ENCODE measurements at places on chromosomes 6 and 20. TPM values are rescaled to one million over a fixed set of nuclear protein-coding genes. Genes with fewer than 3 reads are reported as not detected.

DNA sequence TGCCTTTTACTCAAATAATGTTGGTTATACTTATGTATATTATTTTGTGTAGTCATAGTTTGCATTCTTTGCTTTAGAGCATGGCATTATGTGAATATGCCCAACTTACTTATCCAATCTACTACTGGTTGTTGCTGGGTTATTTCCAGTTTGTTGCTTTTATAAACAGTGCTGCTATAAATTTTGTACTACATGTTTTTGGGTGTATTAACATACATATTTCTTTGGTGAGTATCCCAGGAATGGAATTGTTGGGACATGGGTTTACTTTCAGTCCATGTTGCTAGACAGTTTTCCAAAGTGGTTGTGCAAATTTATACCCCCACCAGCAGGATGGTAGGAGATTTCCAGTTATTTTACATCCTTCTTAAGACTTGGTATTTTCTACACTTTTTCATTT, 157.1 kb upstream of the THEMIS start:
- H3K4me3 ChIP-seq = no peak overlapping the region
- no peaks in the 10 kb centered on the region for H3K36me3 ChIP-seq
- DNase-seq = no peak
- H3K27me3 ChIP-seq = no peaks in the 10 kb centered on the region
- H3K4me1 ChIP-seq = no peaks in the 10 kb centered on the region

DNA sequence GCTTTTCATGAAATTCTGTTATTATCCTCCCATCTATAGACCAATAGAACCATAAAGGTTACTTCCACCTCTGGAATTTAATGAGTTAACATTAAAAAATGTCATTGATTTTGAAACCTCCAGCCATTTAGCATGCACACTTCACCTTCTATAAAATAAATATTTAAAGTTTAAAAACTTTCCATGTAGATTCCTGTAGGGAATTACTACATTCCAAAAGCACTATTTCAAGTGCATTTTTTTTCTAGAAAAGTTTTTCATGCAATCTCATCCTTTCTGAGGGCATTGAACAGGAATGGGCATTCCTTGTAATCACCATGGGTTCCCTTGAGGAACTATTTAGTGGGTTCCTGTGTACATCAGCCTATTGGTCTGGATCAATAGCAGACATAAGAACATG, 253.8 kb upstream of the RIN2 start:
- no peaks in the 10 kb centered on the region for H3K4me1 ChIP-seq
- no peak overlapping the region for H3K4me3 ChIP-seq
- no peak overlapping the region for H3K27ac ChIP-seq
- no peaks in the 10 kb centered on the region for H3K27me3 ChIP-seq
- H3K36me3 ChIP-seq = no peaks in the 10 kb centered on the region

DNA sequence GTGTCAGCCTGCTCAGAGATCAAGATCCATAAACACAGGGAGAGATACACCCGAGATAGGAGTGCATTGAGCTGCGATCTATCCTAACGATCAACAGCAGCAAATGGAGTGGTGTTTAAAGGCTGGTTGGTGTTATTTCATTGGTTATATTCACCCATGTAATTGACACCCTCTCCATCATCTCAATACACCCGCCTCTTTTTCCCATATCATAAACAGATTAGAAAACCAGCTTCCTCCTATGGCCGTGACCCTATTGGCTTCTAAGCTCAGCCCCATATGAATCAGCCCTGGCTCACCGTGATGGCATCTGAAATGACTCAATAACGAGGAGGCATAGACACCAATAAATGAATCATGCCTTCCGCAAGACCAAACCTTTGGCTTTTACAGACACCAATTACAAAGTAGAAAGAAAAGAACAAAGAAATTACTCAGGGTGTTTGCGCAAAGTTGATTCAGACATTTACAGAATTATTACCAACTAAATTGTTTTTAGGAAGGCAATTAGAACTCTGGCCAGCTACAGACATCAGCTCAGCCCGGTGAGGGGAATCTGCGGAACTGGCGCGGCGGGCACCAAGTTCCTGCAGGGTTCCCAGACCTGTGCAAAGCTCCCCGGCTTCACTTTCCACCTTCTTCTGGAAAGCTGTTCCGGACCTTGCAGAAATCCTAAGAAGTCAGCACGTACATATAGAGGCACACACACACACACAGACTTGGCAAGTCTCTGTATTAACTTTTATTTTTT, 11.5 kb downstream of the PMEPA1 start:
- no peaks in the 10 kb centered on the region for H3K27me3 ChIP-seq
- peaks cover 42% of the 10 kb centered on the region for H3K4me1 ChIP-seq
- peak overlapping the region; percentile 66 for H3K27ac ChIP-seq
- DNase-seq = peak; percentile 99
- peaks cover 6% of the 10 kb centered on the region for H3K36me3 ChIP-seq
- H3K4me3 ChIP-seq = peak overlapping the region; percentile 64

DNA sequence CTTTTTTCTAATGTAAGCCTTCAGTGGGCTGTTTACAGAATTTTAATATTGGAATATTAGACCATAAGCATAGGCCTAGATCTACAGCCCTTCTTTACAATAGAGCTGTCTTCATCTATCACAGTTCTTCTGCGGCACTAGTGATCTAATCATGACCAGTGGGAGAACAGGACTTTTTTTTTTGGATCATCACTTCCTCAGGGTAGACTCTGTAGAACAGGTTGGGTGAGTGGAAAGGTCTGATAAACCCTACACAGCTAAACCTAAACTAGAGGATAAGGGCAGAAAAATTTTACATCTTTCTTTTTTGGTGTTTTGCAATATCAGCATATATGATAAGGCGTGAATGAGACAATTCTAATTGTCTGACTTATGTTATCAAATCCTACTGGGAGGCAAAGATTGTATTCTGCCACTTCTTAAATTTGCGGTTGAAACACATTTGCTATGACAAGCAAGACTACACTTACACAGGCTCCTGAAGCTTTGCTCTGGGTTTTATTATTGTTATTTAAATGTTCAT, 52.2 kb downstream of the GOPC start:
- H3K36me3 ChIP-seq = peaks cover 42% of the 10 kb centered on the region
- H3K27ac ChIP-seq = no peak overlapping the region
- peaks cover 23% of the 10 kb centered on the region for H3K4me1 ChIP-seq
- no peak overlapping the region for H3K4me3 ChIP-seq
- no peak for DNase-seq

- no peak for DNase-seq
- no peak overlapping the region for H3K27ac ChIP-seq
- peaks cover 6% of the 10 kb centered on the region for H3K36me3 ChIP-seq
- H3K4me1 ChIP-seq = no peaks in the 10 kb centered on the region
Measured at GRCh38 chr20:42567409-42567808, 622.3 kb downstream of the PTPRT start.

- no peak overlapping the region for H3K27ac ChIP-seq
- H3K27me3 ChIP-seq = peaks cover 51% of the 10 kb centered on the region
- H3K4me3 ChIP-seq = no peak overlapping the region
- no peak for DNase-seq
- peaks cover 7% of the 10 kb centered on the region for H3K4me1 ChIP-seq
Measured at GRCh38 chr6:167150941-167151549, 6.7 kb downstream of the GPR31 start.

GRCh38 chr6:117497237-117497636, 14.8 kb downstream of the DCBLD1 start:
- H3K4me3 ChIP-seq = peak overlapping the region; percentile 67
- H3K4me1 ChIP-seq = peaks cover 54% of the 10 kb centered on the region
- peak overlapping the region; percentile 98 for H3K27ac ChIP-seq
- no peak for DNase-seq
- H3K27me3 ChIP-seq = no peaks in the 10 kb centered on the region
- H3K36me3 ChIP-seq = peaks cover 10% of the 10 kb centered on the region

DNA sequence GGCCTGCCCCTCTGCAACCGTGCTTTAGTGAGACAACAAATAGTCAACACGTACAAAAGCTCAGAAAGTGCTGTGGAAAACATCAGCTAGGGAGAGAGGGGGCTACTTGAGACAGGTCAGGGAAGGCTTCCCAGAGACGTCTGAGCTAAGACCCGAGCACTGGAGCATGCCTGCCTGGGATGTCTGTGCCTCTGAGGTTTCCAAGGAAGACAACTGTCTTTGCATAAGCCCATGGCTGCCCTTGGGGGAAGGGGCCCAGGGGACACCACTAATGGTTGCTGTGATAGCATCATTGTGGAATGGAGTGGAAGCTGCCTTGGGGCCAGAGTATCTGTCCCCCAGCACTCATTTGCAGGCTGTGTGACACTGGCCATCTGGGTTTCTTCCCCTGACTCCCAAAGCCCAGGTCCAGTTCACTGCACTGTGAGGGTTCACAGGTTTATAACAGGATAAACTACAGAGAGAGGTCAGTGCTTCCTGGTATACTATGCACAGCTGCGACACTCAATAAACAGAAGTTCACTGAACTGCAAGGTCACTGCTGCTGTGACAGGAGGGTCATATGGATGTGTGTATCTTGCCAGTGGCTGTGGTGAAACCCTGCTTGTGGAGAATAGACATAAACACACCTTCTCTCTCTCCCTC, 1.5 kb upstream of the ARFGEF2 start:
- peaks cover 24% of the 10 kb centered on the region for H3K4me1 ChIP-seq
- no peak for DNase-seq
- peak overlapping the region; percentile 82 for H3K4me3 ChIP-seq
- H3K27me3 ChIP-seq = no peaks in the 10 kb centered on the region
- H3K36me3 ChIP-seq = no peaks in the 10 kb centered on the region
- no peak overlapping the region for H3K27ac ChIP-seq

DNA sequence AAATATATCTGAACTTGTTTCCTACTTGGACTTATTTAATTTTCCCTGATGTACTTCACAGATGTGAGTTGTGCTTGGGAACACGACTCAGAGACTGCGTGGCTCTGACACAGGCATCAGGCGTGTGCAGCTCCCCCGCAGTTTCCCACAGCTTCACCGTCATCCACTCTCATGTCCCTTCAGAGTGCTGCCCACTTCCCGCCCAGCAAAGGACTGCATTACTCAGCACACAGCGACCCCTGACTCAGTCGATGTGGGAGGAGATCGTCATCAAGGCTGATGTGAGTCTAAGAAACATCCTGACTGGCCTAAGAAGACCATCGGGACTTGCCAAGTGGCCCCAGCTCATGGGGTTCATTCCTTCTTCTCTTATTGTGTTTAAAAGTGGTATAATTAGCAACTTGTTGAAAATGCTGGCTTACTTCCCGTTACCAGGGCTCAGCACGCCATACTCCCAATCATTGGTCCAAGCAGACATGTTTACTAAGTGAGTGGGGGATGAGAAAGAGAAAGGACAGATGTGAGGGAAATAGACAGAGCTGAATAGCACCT, 539.4 kb upstream of the JARID2 start:
- DNase-seq = peak; percentile 76
- no peaks in the 10 kb centered on the region for H3K27me3 ChIP-seq
- H3K27ac ChIP-seq = peak overlapping the region; percentile 16
- H3K4me3 ChIP-seq = no peak overlapping the region
- H3K36me3 ChIP-seq = peaks cover 6% of the 10 kb centered on the region

DNA sequence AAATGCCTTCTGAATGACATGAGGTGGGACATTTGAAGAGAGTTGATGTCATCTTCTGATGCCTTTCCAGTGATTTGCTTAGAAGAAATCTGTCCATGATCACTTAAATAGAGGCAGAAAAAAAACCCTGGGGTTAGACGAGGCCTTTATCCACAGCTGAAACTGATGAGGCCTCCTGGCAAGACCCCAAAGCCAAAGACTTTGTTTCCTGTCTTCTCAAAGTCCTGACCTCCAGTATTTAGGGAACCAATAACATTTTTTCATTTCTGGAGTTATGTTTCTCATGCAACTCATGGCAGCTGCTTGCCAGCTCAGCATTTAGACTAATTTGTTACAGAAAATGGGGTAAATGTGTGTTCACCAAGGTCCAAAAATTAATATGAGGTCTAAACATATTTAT, 248.0 kb upstream of the PRDM1 start:
- H3K36me3 ChIP-seq = no peaks in the 10 kb centered on the region
- H3K4me1 ChIP-seq = peaks cover 5% of the 10 kb centered on the region

DNA sequence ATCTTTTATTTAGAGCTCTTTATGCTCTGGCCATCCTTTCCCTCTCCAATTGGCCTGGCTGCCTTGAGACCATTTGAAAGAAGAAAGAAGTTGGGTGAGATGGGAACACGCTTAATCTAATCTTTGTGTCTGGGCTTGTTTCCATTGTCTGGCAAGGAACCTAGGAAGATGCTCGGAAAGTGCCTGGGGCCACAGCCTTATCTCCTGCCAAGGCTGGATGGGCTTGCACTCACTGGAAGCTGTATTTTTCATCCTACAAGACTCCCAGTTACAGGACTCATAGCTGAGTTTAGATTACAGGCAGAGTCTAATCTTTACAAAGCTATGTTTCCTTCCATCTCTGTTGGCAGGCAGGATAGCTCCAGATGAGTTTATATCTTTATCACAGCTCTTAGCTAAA, 33.1 kb upstream of the CDYL start:
- H3K36me3 ChIP-seq = no peaks in the 10 kb centered on the region
- H3K27ac ChIP-seq = no peak overlapping the region
- no peak for DNase-seq
- H3K4me1 ChIP-seq = no peaks in the 10 kb centered on the region
- no peaks in the 10 kb centered on the region for H3K27me3 ChIP-seq

DNA sequence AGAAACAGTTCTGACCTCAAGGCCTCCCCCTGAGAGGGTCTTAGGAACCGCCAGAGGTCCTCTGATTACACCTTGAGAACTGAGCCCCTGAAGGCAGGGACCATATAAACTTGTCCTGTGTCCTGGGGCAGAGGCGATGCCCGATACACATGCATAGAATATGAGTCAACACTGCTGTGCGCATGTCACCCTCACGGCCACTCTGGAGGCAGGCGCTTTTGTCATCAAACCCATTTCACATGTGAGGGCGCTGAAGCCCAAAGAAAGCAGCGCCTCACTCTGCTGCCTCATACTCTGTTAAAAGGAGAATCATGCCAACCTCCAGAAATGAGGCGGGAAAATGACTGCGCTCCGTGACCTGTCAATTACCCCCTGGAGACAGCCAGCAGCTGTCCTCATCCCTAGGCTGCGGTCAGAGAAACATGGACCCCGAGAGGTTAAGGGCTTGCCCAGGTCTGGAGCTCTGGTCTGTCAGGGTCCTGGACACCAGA, 158.3 kb downstream of the GRM4 start:
- H3K4me3 ChIP-seq = no peak overlapping the region
- no peak for DNase-seq
- H3K4me1 ChIP-seq = no peaks in the 10 kb centered on the region
- no peaks in the 10 kb centered on the region for H3K36me3 ChIP-seq

GRCh38 chr6:168377484-168377855, 57.9 kb upstream of the DACT2 start:
- DNase-seq = no peak
- no peaks in the 10 kb centered on the region for H3K36me3 ChIP-seq
- H3K27me3 ChIP-seq = peaks cover 35% of the 10 kb centered on the region
- H3K4me3 ChIP-seq = no peak overlapping the region
- H3K4me1 ChIP-seq = peaks cover 5% of the 10 kb centered on the region
- H3K27ac ChIP-seq = no peak overlapping the region

The GPX5 gene
- not detected for total RNA-seq

The SRC gene
- total RNA-seq = 28.1 TPM

The VSX1 gene
- not detected for total RNA-seq

Data from MCF 10A (cell line).